Stimulated activated CD8-positive, alpha-beta memory T cell treated with anti-CD3 and anti-CD28 coated beads, Interleukin-12 subunit alpha, Interleukin-12 subunit beta, amount 100 ng/mL, for 1 hour (primary cell): ENCODE measurements at places on chromosomes 6 and 20.

GRCh38 chr6:94377835-94378234 lies 958.5 kb upstream of the EPHA7 start:
- no peak for DNase-seq

- no peak for DNase-seq
These were observed 4.9 kb upstream of the UQCC2 start for GRCh38 chr6:33716379-33716778.

DNA sequence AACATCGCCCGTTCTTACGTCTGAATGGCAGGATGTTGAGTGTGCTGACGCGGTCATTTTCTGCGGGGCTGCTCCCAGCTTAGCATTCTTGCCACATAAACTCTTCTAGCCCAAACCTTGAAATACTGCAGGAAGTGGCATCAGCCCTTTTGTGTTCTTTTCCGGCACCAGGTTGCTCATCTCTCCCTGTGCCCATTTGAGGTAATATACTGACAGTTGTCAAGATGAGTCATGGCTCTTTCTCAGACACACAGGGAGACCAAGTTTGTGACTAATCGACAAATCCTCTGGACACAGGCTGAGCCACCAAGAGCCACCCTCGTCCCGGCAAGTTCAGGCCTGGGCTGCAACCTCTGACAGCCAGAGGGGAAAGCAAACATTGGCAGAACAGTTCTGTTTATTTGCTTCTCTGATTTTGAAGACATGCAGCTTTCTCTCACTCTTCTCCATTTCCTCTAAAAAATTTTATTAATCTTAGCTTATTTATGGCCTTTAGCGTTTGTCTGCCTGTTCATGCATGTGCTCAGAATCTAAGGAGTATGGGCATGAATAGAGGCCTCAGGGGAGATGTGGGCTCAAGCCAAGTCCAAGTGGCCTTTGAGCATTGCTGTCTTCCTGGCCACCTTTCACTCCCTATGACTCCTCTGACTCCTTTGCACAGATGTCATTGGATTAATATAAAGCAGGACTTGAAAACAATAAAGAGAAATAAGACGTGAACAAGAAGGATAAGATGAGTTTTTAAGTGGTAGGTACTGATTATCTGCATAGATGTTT lies 328.2 kb upstream of the JAG1 start:
- no peak for DNase-seq

- no peak for DNase-seq
These were observed 146.6 kb upstream of the LAMP5 start for GRCh38 chr20:9367746-9368145.

DNA sequence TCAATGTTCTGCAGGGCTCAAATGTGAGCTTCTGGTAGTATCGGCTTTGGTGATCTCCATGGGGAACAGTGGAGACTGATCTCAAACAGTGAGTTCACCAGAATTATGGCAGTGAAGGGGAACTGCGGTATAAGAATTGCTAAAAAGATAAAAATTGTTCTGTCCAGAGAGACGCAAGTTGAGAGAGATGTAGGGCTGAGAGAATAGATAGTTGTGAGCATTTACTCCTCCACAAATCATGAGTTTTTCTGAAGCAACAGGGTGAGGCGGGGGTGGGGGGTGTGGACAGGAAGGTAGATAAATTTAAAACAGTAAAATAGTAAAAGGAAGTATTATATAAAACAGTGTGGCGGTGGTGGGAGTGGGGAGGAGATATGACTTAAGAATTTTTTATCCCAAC lies 98.6 kb upstream of the NEDD9 start:
- DNase-seq, result no peak

DNA sequence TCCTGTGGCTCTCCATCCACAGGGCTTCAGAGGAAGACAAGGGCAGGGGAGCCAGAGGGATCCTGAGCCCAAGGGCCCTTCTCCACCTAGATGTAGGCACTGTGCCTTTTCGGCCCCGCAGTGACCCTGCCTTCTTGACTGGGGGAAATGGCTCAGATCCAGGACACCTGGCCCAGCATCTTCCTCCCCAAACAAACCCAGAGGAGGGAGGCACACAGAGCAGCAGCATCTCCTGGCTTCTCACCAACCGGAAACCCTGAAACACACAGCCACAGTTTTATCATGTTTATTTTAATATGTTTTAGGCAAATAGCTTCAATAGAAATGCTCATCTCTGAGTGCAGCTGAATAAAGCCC lies 84.5 kb upstream of the LRFN2 start:
- no peak for DNase-seq

- no peak for DNase-seq
These were observed 22.2 kb downstream of the HLA-A start for GRCh38 chr6:29964518-29964886.
